Right lung (tissue), 10 donors: ENCODE measurements at places on chromosomes 12 and 14. TPM values are rescaled to one million over a fixed set of nuclear protein-coding genes. Genes with fewer than 3 reads are reported as not detected.

- DNase-seq = no peak
Observed at GRCh38 chr14:95857275-95857674, 19.4 kb upstream of the TUNAR start.

DNA sequence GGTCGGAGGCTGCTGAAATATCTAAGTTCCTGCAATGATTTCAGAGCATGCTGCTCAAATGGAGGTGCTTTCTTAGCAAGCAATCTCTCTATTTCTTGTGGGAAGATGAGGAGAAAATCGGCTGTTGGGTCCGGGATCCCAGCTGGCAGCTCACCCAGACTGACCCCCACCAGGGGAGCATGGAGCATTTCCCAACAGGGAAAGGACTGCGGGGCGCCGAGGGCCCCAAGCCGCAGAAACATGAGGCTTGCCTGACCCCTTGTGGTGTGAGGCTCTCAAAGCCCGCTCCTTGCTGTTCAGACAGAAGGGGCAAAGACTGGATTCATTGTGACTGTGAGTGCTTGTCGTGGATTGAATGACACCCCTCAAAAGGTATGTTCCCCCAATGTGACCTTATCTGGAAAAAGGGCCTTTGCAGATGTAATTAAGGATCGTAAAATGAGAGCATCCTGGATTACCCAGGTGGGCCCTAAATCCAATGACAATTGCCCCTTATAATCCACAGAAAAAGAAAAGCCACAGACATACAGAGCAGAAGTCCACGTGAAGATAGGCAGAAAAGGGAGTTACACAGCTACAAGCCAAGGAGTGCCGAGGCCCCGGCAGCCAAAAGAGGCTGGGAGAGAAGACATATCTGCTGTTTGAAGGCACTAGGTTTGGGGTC is 116.3 kb upstream of the VASH1 start:
- peak; percentile 73 for DNase-seq

DNA sequence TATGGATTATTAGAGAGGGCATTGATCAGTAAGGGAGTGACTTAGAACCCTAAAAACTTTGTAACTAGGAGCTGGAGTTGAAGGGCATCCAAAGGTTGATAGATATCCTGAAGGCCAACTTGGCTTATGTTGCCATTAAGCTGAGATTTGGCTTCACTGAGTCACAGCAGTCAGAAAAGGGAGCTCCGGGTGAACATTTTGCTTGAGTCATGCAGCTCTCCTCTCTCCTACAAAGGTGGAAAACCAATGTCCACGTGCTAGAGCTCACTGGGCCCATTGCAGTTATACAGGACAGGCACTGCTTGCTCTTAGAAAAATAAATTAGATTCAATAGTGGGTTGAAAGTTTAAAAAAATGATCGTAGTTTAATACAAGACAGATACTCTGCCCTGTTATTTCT is 87.3 kb upstream of the LRIG3 start:
- DNase-seq = no peak

- no peak for DNase-seq
Observed at GRCh38 chr12:14148489-14149270, 167.3 kb upstream of the GRIN2B start.

Gene PRR4
- 14.2 TPM for polyA plus RNA-seq

GRCh38 chr14:34051966-34052657 is 101.2 kb upstream of the EGLN3 start:
- no peak for DNase-seq

DNA sequence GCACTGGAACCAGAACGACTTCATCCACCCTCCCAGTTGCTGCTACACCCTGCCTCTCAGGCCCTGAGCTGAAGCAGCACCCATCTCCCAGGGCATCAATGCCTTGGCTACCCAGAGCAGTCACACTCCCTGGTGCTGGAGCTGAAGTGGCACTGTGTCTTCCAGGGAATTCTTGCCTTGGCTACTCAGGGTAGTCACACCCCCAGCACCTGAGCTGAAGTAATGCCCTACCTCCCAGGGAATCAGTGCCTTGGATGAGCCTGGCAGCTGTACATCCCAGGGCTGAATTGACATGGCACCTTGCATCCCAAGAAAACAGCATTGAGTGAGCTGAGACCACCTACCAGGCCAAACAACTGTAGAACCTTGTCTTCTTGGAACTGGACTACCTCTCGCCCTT is 41.2 kb upstream of the TSPAN11 start:
- DNase-seq = no peak

GRCh38 chr14:61923348-61923747 is 161.1 kb downstream of the SNAPC1 start:
- peak; percentile 41 for DNase-seq

GRCh38 chr12:95228617-95229016 is 11.0 kb downstream of the VEZT start:
- no peak for DNase-seq

Gene ZFHX2
- 5.0 TPM for polyA plus RNA-seq

Gene PGF
- 14.1 TPM for polyA plus RNA-seq

Gene WIF1
- 263 TPM for polyA plus RNA-seq

- no peak for DNase-seq
Observed at GRCh38 chr12:32567296-32567674, 111.8 kb upstream of the DNM1L start.

Gene IGFBP6
- 9.6 TPM for polyA plus RNA-seq

DNA sequence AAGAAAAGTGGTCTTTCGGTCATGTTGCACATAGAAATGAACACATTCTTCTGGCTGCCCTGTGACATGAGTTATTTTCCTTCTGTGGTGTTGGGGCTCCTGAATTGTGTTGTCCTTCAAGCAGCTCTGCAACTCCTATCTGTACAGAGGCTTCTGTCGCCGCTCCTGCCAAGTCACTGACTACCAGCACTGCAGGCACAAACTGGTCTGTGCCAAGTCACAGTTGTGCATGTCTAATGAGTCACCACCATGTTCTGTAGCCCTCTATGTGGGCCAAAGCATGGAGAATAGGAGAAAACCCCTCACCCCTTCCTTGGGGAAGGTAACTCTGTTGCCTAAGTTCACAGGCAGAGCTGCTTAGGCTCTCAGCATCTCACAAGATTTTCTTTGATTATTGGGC is 283.3 kb downstream of the RPL10L start:
- DNase-seq = no peak

Gene ACTR6
- 41.5 TPM for polyA plus RNA-seq

Gene SCNN1A
- 4.9 TPM for polyA plus RNA-seq

Gene CLEC1B
- polyA plus RNA-seq = 2.5 TPM

Gene OR6C2
- polyA plus RNA-seq = not detected

GRCh38 chr12:65232476-65233077 is 45.9 kb upstream of the MSRB3 start:
- DNase-seq = peak; percentile 10

DNA sequence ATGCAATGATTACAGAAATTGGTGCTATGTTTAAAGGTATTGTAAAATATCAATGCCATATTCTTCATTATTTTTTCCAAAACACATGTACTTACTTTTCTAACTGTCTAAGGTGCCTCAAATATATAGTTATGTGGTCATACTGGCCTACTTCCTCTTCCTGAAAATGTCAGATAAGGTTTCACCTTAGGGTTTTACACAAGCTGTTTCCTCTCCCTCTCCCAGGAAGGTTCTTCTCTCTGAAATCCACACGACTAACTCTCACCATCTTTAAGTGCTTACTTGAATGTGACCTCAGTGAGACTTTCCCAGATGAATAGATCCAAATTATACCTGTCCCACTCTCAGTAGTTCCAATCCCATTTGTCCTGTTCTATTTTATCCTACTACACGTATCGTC is 11.6 kb upstream of the CLEC4D start:
- no peak for DNase-seq

Gene RNF212B
- 0.81 TPM for polyA plus RNA-seq

- DNase-seq = no peak
Observed at GRCh38 chr12:131442337-131442918, 268.5 kb upstream of the SFSWAP start.

- DNase-seq = no peak
Observed at GRCh38 chr12:66050610-66051009, 79.9 kb downstream of the LLPH start.

Gene ESR2
- polyA plus RNA-seq = 2.1 TPM

DNA sequence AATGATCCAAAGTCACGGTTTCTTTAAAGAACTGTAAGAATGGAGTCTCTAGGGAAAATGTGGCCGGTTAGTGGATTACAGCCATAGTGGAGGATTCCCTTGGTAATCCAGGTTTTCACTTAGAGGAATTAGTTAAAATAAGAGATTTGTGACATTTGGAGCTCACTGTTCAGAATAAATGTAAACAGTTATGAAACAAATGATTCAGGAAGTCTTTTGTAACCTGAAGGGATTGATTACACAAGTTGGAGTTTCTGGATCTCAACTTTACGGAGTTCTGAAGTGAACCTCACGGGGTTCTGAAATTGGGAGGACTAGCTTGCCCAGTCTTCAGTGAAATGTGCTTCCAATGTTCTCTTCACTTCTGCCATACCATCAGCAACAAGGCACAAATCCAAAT is 234.4 kb upstream of the FKBP4 start:
- no peak for DNase-seq
